ENCODE measurements at places on chromosomes 11 and 22. TPM values are rescaled to one million over a fixed set of nuclear protein-coding genes. Genes with fewer than 3 reads are reported as not detected.

GRCh38 chr22:23385678-23386631 lies 194.1 kb downstream of the IGLL1 start:
- DNase-seq, result peak; percentile 93

GRCh38 chr22:20137671-20138416 lies 6.2 kb downstream of the ZDHHC8 start:
- no peak for DNase-seq

DNA sequence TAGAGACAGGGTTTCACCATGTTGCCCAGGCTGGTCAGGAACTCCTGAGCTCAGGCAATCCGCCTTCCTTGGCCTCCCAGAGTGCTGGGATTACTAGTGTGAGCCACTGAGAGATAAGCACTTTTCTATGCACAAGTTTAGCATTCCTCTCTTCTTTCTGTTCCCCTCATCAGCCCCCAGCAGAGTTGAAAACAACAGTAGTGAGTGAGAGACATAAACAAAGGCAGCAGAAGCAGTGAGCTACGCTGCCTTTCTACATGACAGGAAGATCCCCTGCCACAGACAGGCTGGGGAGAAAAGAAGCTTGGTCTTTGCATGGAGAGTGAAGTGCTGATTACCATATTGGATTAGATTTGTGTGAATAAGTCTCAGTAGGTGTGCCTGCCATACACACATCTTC lies 392.0 kb upstream of the KIRREL3 start:
- no peak for DNase-seq

GRCh38 chr11:2975594-2975993 lies 16.5 kb downstream of the NAP1L4 start:
- no peak for DNase-seq

Gene ISX
- not detected for total RNA-seq

Gene THRSP
- not detected for total RNA-seq

Measured in neural crest cell (in vitro differentiated cells).